ENCODE measurements at places on chromosomes 13 and 19.

DNA sequence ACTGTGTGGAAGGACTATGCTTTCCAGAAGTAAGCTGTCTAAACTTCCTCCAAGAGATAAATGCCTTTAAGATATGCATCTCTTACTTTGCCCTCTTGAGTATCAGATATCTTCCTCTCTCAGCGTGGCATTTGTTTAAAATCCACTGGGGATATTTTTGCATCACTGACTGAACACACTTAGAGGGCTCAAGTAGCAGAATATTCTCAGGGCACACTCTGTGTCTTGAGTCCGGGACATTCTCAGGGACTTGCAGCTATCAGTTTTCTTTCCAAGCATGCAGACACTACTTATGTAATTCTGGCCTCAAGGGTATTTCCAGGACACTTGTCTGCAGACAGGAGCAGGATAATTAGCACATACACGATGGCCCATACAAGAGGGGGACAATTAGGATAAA is 84.7 kb downstream of the ERCC5 start:
- no peak for DNase-seq

DNA sequence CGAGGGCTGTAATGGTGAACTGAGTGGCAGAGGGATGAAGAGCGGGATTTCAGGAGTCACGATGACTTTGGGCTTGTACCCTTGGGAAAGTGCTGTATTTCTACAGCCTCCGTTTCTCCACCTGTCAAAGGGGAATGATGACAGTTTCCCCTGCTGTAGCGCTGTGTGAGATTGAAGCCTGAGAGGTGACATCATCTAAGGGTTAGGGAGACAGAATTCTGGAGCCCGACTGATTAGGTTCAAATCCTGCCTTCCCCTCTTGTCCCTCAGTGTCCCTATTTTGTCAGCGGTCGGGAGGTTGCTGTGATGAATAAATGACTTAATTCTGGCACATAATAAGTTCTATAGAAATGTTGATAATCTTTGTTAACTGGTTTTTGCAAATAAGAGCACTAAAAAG is 693 bp downstream of the MRPL4 start:
- DNase-seq, result no peak

DNA sequence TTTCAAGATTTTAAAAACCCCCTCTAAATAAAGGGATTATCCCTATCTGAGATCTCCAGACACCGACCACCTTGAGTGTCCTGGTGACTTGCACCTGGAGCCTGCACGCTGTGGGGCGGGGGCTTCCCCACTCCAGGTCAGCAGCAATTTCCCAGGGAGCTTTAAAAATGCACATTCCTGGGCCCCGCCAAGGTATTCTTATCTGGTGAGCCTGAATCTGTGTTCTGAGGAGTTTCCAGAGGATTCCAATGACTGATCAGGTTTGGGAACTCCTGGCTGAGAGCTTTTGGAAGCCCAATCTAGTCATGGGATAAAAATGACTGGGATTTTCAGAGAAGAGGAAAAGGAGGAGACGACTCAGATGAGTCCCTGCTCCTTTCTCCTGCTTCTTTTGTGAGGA is 66.1 kb downstream of the FGF9 start:
- no peak for DNase-seq

DNA sequence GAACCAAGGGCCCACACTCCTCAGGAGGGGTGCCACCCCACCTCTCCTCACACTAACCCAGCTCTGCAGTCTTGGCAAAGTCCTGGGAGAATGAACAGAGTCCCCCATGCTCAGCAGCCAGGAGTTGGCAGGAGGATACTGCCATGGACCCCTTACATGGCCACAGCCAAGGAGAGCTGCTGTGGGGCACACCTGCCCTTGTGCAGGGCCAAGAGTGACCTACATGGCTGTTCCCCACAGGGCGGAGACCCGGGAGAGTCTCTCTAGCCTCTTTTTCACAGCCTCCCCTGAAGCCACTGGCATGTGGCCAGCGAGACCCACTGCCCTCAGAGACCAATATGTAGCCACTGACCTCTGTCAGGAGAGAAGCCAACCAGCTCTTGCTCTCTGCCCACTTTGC is 45.9 kb upstream of the VSTM2B start:
- peak; percentile 74 for DNase-seq

GRCh38 chr19:1069009-1069779 is 2.2 kb downstream of the ARHGAP45 start:
- DNase-seq, result peak; percentile 93

- DNase-seq, result no peak
Observed at GRCh38 chr13:99911069-99911964, 60.2 kb downstream of the ZIC5 start.

DNA sequence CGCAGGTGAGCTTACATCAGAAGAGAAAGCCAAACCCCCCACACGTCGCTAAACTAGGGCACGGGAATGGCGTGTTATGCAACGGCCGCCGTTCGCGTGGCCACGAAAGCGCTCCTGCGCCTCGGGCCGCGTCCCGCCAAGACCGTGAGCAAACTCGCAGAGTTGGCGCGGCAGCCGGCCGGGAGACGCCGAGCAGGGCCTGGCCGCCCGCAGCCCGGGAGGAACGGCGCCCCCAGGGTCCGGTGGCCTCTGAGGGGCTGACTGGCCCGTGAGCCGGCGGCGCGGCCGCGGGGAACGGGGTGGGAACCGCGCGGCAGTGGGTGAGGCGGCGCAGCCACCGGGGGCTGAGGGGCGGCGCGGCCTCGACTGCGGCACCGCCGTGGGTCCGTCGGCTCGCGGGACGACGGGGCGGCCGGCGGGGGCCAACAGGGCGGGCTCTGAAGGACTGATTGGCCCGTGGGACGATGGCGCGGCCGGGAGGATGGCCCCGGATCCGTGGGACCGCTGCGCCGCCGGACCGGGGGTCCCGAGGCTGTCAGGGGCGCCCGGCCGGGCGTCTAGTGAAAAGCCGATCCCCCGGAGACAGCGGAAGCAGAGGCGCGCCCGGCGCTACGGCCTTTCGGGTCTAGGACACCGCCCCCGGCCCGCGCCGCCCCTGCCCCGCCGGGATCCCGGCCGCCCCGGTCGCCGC is 903 bp downstream of the LATS2 start:
- no peak for DNase-seq

- no peak for DNase-seq
Observed at GRCh38 chr13:95083758-95084157, 217.5 kb downstream of the ABCC4 start.

GRCh38 chr13:110863685-110864084 is 51.2 kb downstream of the ANKRD10 start:
- no peak for DNase-seq

GRCh38 chr19:37243206-37243632 is 25.2 kb downstream of the ZNF383 start:
- DNase-seq, result no peak

DNA sequence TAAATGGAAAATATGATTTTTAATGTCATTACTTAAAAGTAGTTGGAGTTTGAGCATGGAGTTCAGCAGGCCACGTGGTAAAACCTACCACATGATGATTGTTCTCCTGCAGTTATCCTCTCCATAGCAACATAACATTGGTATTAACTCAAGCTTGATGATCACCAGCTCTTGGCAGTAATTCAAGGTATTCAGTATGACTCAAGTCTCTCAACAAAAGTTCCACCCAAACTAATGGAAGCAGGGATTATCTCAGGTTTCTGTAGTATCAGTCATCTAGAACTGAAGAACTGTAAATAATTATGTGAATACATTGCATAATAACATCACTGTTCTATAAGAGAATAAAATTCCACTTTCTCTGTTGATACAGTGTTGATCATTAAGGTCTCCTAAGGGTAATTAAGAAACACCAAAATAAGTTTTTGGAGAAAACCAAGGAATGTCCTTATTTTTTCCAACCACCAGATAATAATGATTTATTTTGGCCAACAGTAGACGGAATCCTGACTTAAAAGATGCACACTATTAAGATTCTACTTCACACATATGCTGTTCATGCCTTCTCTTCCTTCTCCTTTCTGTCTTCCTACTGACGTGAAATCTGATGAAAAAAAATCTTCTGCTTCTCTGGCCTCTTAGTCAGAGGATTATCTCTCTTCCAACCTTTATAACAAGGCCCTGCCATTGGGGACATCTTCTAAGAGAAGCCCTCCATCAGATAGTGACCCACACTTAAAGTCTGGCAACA is 1092.3 kb downstream of the EFNB2 start:
- DNase-seq, result peak; percentile 40

GRCh38 chr19:44644402-44645016 is 799 bp downstream of the PVR start:
- DNase-seq, result no peak

DNA sequence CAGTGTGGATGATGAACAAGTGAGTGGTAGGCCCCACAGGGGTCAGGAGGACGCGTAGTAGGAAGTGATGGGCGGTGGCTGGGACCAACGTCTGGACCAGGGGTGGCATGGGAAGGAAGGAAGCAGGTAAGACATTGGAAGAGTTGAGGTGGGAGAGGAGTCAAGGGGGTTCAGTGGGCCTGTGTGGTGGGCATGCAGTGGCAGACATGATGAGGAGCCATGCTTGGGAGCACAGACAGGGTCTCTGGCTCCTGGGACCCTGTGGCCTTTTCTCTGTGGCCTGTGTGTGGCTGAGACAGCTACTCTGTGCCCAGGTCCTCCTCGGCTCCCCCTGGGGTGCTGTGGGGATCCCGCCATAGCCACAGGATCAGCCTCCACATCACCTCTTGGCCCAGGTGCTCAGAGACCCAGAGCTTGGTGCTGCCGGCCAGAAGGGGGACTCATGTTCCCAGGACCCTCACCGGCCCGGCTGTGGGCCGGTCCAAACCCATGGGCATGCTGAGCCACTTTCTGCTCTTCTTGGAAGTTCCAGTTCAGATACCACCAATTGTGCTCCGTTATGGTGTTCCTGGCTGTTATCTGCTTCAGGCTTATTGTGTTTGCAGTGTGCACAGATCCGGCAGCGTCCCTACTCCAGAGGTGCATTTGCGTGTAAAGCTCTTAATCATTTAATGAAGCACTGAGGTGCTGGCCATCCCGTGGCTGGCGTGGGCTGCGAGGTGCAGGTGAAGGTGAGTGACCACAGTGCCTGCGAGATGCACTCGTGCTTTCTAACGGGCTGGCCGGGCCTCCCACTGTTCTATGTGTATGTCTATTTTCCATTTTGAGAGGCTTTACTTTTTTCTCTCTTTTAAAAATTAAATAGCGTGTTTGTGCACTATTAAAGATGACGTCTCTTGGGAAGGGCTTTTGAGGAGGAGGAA is 147.9 kb downstream of the TEX29 start:
- no peak for DNase-seq

DNA sequence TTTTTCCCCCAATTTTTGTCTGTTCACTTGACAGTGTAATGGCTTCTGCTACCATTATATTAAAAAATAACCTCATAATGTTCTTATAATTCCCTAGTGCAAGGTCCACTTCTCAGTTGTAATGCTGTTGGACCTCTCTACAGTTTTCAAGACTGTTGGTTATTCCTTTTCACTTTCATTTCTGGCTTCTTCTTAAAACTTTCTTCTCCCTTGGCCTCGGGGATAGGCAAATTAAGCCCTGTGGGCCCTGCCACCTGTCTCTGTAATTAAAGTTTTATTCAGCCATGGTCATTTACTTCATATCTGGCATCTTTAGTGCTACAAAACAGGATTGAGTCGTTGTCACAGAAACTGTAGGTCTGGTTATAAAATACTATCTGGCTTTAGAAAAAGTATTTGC is 313.5 kb downstream of the KLF12 start:
- DNase-seq, result no peak

- DNase-seq, result no peak
Observed at GRCh38 chr13:60448907-60449510, 52.0 kb downstream of the TDRD3 start.

- no peak for DNase-seq
Observed at GRCh38 chr19:29966588-29967249, 24.7 kb downstream of the URI1 start.

DNA sequence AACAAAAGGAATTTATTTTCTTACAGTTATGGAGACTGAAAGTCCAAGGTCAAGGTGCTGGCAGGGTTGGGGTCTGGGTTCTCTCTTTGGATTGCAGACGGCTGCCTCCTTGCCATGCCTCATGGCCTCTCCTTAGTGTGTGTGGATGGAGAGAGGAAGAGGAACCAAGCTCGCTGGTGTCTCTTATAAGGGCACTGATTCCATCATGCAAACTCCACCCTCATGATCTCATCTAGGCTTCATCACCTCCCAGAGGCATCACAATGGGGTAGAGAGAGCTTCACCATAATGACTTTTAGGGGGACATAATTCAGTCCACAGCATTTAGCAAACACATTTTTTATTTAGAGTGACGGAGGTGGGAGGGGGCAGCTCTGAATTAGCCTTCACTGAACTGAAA is 104.9 kb upstream of the ABCC4 start:
- DNase-seq, result no peak

GRCh38 chr19:13151605-13152355 is 1.6 kb downstream of the IER2 start:
- DNase-seq, result peak; percentile 97

GRCh38 chr13:55816976-55817601 is 1323.6 kb upstream of the PRR20A start:
- DNase-seq, result no peak

GRCh38 chr13:55538424-55538823 is 1602.3 kb upstream of the PRR20A start:
- no peak for DNase-seq

DNA sequence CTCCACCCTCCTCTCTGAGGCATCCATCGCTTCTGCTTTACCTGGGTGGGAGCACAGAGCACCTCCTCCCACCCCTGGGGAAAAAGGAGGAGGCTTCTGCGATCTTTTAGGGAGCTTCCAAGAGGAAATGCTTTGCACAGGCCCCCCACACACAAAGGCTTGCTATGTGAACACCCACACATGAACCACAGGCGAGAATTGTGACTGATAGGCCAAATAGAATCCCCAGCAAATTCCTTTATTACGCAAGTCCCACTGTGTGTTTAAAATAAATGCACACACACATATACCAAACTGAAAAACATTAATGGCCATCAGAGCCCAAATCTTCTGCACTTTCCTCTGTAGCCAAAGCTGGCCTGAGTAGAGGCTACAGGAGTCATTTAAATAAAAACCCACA is 50.6 kb downstream of the HSPH1 start:
- DNase-seq, result no peak

DNA sequence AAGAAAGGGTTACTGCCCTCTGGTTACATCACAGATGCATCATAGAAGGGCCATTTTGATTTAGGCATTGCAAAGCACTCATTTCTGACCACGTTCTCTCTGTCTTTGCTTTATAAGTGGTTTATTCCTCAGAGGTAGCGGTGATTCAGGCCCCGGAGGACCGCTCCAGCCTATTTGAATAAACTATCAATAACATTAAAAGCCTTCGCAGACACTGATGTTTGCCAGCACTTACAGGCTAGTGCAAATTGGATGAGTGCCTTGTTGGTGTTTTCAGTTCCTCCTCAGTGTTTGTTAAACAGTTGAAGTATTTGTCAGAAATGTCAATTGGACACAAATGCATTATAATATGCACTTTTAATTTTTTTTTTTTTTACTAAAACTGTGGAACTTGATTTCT is 120.2 kb downstream of the RXFP2 start:
- no peak for DNase-seq

DNA sequence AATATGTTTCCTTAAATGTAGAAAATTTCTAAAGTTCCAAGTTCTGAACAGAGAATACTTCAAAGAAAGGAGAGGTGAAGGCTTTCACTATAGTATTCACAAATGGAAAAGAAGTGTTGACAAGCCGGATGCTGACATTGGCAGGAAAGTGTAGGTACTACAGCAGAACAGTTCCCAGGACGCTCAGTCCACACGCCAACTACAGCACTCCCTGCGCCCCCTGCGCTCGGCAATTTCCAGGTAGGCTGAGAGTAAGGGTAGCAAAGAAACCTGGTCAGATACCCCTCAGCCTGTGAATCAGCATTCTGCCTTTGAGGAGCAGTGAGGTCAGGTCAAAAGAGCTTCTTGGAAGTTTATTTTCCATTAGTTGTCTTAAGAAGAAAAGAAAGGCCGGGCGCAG is 115.3 kb downstream of the NALCN start:
- DNase-seq, result no peak
